Stimulated activated CD8-positive, alpha-beta memory T cell treated with anti-CD3 and anti-CD28 coated beads, Interleukin-4, amount 100 ng/mL, for 1 hour (primary cell): ENCODE measurements at places on chromosomes 12 and 14.

GRCh38 chr12:109679501-109680263 lies 33.9 kb upstream of the FAM222A start:
- no peak for DNase-seq

DNA sequence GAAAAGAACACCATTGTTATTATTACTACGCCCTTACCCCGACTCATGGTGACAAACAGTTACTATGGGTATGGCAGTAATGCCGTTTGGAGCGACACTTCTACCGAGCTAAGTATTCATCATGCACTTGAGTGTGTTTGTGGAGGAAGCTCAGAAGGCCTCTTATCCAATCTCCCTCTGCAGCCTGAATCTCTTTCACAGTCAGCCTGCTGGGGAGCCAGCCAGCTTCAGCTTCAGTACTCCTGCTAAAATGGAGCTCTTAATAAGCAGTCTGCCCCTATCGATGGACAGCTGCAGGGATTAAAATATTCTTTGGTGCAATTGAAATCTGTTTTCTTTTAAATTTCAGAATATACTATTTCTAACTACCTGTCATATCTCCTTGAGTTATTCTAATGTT lies 24.7 kb upstream of the ATP5MC2 start:
- no peak for DNase-seq

DNA sequence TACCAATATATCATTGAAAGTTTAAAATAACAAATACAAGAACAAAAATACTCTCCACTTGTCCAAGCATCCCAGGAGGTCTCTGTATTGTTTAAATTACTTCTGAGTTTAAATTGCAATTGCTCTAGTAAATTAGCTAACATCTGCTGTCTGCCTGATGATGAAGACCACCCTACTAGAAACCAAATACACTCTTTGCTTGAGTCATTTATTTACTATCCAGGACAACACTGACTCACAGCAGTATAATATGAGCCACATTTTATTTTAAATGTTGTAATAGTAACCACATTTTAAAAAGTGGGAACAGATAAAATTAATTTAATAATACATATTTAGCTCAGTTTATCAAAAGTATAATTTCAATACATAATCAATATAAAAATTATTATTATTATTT lies 62.9 kb upstream of the EEA1 start:
- no peak for DNase-seq

DNA sequence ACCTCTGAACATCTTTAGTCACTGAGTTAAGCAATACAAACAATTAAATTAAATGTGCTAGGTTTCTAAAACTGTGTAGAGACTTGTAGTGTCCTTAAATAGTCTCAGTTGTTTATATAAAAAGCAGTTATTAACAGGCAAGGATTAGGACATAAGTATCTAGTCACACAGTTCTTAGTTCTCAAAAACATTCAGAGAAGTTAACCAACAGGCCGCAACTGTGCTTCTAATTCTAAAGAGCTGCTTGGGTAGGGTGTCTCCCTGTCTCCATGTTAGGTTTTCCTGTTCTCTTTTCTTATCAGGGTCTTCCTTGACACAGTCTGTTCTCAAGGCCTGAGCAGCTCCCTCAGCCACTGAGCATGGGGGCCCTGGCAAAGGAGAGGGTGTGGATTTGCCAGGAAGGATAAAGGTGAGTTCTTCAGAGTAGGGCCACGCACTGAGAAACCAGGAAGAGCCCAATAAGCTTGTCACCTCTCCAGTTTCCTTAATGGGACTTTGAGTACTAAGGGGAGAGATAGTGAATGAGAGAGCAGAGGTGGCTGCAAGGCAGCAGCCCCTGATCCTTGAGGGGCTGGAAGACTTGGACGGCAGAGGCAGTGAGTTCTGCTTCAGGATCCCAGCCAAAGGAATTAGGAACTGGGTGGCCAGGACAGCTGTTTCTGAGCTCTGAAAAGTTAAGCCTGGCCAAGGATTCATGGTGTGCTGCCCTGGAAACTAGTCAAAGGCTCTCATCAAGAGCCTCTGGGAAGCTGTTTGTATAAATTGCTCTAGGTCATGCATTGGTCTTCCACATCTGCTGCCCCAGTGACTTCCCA lies 177.3 kb downstream of the MYRFL start:
- no peak for DNase-seq

- no peak for DNase-seq
Observed at GRCh38 chr12:81381951-81382350, 304.1 kb downstream of the ACSS3 start.

GRCh38 chr12:46266869-46267574 lies 1.8 kb downstream of the SLC38A1 start:
- peak; percentile 44 for DNase-seq

GRCh38 chr12:91511795-91512420 lies 329.3 kb upstream of the DCN start:
- no peak for DNase-seq

GRCh38 chr12:41190338-41190737 lies 2.2 kb downstream of the PDZRN4 start:
- DNase-seq = no peak

GRCh38 chr14:72792051-72792788 lies 101.7 kb downstream of the DPF3 start:
- no peak for DNase-seq

GRCh38 chr14:76194327-76194726 lies 42.6 kb downstream of the GPATCH2L start:
- no peak for DNase-seq

- no peak for DNase-seq
Observed at GRCh38 chr14:50977863-50978528, 33.7 kb upstream of the PYGL start.

- no peak for DNase-seq
Observed at GRCh38 chr14:91873471-91874415, 6.4 kb upstream of the TC2N start.

GRCh38 chr12:31896514-31897039 lies 62.6 kb upstream of the RESF1 start:
- DNase-seq = peak; percentile 73

GRCh38 chr14:24873551-24873950 lies 176.4 kb downstream of the STXBP6 start:
- DNase-seq = no peak

- DNase-seq = no peak
Observed at GRCh38 chr12:54128416-54128815, 60.4 kb downstream of the SMUG1 start.

DNA sequence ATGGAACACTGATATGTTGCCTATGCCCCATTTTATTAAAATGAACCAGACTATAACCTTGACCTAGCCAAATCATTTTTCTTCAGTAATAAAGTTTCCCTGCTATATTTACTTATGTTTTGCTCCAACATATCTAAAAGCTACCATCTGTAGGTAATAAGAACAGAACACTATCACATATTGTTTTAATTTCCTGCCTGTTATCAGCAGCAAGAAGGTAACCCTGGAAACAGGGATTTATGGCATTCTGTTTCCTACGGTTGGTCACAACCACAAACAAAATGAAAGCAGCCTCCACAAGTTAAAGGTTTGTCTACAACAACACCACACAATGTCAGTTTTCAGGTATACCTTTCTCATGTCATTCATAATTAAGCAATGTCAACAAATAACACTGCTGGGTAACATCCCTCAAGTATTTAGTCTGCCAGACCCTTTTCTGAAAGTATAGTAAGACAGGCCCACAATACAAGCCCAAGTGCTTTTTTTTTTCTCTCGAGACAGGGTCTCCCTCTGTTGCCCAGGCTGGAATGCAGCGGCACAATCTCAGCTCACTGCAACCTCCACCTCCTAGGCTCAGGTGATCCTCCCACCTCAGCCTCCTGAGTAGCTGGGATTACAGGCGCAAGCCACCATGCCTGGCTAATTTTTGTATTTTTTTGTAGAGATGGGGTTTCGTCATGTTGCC lies 25.5 kb downstream of the GCH1 start:
- DNase-seq = no peak

GRCh38 chr12:112153893-112154219 lies 28.5 kb downstream of the TRAFD1 start:
- no peak for DNase-seq

DNA sequence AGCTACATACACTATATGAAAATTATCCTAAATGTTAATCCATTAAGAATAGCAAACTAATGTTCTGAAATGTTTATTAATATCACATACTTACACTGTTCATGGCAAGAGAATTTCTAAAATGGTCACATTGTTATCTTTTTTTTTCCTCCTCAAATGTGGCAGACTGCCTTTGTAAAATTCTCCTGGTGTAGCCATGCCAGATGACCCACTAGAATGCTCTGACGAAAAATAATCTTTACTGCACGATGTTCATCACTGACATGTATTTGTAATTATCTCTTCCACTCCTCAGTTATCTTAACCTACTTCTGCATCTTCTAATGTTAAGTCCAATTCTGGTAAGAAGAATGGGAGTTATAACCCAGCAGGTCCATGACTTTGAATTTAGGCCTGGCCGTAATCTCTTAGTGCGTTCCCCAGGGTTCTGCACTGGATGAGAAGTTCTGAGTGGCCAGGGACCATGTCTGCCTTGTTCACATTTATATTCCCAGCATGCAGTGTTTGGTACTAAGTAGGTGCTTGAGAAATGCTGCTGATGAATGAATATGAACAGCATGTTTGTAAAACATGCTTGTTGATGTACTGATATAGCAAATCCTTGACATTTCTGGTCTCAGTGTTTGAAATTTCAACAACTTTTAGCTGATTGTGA lies 46.7 kb downstream of the NOPCHAP1 start:
- DNase-seq = no peak

- DNase-seq = no peak
Observed at GRCh38 chr12:56224954-56225353, 812 bp downstream of the NABP2 start.

GRCh38 chr12:62891805-62892549 lies 43.0 kb downstream of the PPM1H start:
- no peak for DNase-seq

DNA sequence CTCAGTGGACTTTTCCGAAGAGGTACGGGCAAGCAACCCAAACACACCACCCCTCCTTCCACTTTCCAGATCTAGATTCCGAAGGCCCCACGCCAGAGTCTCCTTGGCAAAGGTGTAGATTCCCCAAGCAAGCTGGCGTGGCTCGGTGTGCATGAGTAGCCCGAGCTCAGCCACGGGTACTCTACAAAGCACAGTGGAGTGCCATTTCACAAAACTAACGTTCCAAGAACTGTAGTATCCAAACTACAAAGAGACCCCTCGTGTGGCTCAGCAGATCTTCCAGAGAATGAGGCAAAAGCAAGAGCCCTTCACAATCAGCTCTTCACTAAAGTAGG lies 72.1 kb downstream of the FOXN3 start:
- DNase-seq = no peak

DNA sequence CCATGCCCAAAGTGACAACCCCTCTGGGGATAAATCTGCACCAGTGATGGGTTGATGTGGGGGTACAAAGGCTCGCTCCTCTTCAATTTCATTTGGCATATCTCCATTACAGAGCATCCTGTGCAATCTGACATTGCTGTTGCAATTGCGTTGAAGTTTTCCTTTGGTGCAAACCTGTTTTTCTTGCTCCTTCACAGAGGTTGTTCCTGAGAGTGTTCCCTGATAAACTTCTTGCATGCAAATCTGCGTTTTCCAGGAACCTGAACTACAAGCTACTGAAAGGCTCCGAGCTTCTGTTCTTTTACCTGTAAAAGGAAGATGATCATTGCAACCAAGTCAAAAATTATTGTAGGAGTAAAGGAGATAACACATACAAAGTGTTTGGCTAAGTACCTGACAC lies 26.1 kb downstream of the SERPINA11 start:
- DNase-seq = no peak

DNA sequence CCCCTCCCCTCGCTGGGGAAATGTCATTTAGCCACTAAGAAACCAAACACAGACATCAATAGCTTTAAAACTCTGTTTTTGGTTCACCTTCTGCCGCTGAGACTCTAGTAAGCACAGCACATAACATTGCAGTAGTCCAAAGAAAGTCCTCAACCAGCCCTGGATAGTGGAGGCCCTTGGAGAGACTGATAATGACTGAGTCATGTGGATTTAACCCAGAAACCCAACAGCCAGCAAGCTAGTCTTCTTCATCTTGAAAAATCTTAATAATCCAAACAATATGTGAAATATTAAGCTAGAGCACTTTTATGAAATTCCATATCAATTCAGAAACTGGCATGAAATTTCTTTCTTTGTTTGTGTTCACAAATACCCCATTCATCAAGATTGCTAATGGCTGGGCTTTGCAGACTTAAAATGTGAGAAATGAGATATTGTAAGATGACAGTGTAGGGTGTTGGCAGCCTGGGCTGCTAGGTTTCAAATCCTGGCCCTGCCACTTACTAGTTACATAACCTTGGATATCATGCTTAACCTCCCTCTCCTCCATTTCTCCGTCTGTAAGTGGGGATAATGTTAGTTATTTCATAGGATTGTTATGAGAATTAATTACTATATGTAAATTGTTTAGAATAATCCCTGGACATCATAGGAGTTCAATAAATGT lies 40.1 kb downstream of the RERG start:
- DNase-seq = no peak

DNA sequence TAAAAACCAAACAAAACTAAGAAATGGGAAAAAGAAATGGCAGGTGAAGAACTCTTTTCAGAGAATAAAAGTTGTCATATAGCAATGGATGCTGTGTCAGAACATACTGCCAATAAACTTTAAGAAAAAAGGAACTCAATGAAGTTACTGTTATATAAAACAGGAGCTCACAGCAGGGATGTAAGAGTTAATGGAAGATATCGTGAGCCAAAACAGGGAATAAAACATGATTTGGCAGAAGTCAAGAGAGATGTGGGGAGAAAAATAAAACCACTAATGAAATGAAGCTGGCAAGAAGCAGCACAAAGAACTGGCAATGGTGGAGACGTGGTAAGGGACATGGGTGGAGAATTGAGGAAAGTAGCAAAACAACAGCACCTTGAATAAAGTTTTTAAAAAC lies 61.0 kb downstream of the TAOK3 start:
- no peak for DNase-seq

GRCh38 chr12:88793096-88793495 lies 212.8 kb upstream of the KITLG start:
- DNase-seq = no peak

DNA sequence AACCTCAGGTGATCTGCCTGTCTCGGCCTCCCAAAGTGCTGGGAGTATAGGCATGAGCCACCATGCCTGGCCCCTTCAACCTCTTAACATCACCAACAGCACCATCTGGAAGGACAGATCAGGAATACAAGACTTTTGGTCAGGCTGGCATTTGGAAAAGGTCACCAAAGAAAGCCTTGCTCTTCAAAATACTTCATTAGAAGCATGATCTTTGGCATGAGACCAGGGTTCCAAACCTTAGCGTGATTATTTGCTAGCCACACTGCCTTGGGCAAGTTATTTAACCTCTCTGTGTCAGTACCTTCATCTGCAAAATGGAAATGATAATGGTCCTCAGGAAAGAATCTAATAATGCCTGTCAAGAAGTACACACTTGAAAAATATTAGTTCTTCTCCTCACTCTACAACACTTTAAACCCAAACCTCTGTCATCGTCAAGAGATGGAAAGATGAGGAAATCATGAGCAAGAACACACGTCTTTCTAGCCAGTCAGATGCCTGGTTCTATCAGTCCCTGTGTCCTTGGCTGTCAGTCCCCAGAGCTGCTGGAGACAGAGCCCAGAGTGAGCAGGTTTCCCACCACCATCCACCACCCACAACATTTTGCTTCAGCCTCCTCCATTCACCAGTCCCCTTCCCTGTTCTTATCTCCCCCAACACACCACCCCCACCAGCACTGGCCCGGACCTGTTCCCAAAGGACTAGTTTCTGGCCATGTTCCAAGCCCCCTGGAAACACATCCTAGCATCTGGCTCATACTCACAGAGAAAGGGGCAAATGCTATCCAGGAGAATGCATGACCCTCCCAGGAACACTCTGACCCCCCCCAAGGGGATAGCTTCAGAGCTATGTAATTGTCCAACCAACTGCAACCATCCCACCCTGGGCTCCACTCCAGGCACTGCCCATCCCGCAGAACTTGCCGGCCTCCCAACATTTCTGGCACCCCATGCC lies 2.0 kb downstream of the ADCY6 start:
- no peak for DNase-seq

GRCh38 chr14:64501411-64502171 lies 2.0 kb downstream of the ZBTB25 start:
- DNase-seq = no peak
